ENCODE measurements at places on chromosomes 12 and 14.

DNA sequence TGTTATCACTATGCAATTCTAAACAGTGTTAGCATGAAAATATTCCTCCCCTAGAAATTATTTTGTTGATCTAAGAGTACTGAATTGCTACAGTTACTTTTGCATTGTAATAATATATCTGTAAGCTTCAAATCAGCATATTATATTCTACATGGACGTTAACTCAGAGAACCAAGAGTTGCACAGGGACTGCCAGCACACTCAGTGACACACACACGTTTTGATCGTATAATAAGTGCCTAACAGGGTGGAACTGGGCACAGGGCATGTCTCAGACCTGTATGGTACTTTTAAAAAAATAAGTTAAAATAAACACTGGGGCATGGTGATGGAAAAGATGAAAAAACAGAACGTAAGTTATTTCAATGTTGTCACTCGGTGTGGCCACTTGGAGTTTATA is 451.6 kb downstream of the RGS6 start:
- DNase-seq, result no peak

DNA sequence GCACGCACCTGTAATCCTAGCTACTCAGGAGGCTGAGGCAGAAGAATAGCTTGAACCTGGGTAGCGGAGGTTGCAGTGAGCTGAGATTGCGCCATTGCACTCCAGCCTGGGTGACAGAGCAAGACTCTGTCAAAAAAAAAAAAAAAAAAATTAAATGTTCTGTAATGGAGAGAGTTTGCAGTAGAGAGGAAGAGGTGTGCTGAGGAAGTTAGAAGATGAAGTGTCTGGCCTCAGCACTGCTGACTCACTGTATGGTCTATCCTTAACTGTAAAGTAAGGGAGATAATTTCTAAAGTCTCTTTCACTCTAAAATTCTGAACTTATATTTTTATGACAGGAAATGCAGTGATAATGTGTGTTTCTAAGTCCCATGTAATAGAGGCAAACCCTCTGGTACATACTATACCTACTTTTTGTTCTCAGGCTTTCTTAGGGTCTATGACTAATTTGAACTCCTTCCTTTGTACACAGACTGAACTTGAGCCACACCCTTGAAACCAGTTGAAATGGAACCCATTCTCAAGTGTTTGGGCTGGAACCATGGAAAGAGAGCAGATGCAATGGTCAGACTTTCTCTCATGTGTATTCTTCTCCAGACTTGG is 278.1 kb upstream of the FAR2 start:
- no peak for DNase-seq

DNA sequence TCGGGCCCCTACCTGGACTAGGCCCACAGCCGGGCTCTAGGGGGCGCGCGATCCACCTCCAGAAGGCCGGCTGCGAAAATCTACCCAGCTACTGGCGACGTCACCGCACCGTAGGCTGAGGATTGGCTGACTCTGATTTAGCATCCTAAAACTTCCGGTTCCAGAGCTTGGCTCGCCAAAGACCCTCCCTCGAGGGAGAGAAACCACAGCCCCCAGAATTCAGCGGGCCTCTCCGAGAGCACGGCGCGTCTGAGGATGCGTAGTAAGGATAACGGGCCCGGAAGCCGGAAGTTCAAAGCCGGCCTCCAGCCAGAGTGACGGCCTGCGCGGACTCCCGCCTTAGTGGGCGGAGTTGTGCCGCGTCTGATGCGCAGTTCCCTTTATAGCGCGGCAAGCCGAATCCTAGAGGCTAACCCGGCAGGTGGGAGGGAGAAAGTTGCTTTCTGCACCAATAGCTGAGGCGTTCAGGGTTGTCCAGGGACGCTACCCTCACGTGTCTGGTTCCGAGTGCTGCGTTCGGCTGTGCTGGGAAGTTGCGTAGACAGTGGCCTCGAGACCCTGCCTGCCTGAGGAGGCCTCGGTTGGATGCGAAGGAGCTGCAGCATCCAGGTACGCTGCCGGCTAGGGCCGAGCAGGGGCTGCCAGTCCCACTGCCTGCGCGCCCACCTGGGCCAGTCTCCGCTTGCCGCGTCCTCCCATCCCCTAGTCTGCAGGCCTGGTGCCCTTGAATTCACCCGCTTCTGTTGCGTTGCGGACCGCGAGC is at the start of gene COX14:
Gene COX14, plus strand, starts transcription at position 544 of the 763 bp plus-strand sequence. CDS start 7,808 bp downstream, outside the sequence.
- peak; percentile 99 for DNase-seq

DNA sequence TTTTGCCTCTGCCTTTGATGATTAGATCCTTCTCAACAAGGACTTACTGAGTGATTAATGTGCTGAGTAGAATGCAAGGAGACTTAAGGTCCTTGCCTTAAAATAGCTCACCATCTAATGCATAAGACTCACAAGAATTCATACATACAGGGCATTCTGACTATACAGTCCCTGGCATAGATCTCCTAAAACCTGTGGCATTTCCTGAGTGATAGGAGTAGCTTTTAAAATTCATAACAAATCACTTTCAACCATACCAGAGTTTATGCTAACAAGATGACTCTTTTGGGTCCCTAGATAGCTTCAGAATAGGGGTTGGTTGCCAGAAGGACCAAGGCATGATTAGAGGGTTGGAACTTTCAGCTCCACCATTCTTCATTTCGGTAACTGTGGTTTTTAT is 48.8 kb downstream of the STXBP6 start:
- no peak for DNase-seq

DNA sequence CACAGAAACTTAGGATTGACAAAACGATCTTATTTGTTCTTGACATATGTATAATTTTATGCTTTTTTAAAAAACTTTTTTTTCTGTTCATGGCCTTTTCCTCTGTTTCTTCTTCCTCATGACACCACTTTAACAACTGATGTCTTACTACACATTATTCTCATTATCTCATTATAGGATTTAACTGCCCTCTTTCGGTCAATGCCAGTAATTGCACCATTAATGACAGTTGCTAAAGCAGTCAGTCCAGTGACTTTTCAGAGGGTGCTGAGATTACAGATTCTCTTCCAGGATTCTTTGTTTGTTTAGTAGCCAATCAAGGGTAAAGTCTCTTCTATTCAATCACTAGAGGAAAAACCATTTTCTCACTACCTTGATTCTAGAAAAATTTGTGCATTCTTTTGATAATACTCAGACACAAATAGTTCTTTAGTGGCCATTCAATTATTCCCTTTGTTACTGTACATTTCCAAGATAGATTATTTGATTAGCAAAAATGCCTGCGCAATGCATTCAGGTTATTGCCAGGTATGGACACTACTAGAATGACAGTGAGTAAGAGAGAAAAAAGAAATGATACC is 50.1 kb downstream of the KLRG1 start:
- DNase-seq, result peak; percentile 72

DNA sequence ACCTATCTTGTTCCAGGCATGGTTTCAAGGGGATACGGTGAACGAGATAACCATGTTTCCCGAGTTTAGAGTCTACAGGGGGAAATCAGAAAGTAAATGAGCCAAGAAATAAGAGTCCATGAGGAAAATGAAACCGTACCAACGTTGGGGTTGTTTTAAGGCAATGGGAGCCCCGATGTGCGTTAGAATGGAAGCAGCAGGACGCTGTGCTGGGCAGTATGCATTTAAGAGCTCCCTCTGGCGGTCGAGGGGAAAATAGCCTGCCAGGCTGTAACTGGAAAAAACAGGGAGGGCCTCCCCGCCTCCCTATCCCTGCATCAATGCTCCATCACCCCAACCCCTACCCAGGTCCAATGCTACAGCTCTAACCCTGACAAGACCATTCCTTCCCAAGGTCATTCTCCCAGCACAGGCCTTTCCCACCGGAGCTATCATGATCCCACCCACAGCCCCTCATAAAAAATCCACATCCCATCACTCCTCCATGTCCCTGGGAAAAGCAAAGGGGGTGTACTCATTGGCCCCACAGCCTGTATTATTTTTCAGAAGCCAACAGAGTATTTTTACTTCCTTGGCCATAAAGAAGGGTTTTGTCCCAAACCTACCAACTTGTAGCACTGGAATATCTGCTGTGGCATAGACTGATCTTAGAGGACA is 226.3 kb upstream of the NOS1 start:
- peak; percentile 62 for DNase-seq

DNA sequence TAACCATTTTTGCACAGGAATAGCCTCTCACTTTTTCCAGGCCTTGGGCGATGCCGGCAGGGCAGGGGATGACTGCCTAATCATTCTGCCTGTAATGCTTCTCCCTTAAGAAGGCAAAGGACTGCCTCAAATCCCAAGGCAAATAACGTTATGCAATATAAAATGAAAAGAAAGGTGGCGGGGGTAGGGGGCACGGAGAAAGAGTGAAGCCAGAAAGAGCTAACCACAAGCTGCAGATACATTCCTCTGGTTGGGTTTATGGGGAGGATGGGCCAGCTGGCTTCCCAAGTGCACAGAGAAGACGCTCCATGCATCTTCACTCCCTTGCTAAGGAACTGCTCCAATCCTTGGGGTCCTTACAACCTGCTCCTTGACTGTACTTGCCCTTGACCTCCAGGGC is 229.5 kb downstream of the FOXN3 start:
- no peak for DNase-seq

GRCh38 chr14:50320283-50320682 is 8.2 kb downstream of the DMAC2L start:
- DNase-seq, result peak; percentile 41

GRCh38 chr14:28936601-28937000 is 170.0 kb downstream of the FOXG1 start:
- DNase-seq, result no peak

GRCh38 chr14:88729159-88729558 is 63.6 kb downstream of the EML5 start:
- no peak for DNase-seq

GRCh38 chr12:40770781-40771180 is 78.5 kb downstream of the CNTN1 start:
- no peak for DNase-seq

GRCh38 chr12:7034464-7034863 is 16.2 kb upstream of the LPCAT3 start:
- no peak for DNase-seq

DNA sequence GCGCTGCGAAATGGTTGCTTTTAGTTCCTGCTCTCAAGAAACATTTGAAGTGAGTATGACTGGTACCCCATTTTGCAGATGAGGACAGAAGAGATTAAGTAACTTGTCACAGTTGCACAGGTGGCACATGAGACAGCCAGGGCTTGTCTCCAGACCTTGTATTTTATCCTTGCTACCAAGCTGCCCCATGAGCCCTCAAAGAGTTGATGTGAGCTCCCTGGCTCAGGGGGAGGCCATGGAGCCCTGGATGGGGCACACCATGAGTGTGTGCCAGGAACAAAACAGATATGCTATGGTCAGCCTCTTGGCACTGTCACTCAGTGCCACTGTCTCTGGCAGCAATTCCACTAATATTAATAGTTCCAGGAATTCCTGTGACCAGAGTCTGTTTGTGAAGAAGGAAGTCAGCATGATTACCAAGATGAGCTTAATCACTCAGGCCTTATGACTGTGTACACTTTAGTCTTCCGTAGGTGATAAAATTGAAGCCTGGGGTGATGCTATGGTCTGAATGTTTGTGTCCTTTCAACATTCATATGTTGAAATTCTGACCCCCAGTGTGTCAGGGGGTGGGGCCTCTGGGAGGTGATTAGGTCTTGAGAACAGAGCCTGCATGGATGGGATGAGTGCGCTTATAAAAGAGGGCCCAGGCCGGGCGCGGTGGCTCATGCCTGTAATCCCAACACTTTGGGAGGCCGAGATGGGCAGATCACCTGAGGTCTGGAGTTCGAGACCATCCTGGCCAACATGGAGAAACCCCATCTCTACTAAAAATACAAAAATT is 806.8 kb downstream of the AACS start:
- no peak for DNase-seq

DNA sequence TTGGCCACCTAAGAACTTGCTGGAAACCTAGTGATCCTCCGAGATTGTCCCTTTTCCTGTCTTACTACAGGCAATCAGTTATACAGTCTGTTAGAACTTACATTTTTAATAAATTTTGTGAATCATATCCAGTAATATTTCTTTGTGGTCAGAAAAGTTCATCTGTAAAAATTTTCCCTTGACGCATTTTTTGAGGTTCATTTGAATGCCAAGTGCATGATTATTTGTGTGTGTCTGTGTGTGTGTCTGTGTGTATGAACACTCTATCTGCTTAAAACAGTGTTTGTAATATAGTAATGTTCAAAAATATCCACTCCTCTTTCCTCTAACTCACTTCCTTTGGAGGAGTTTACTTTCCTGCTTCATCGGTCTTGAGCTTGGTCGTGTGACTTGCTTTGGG is 468.7 kb upstream of the FLRT2 start:
- DNase-seq, result no peak

DNA sequence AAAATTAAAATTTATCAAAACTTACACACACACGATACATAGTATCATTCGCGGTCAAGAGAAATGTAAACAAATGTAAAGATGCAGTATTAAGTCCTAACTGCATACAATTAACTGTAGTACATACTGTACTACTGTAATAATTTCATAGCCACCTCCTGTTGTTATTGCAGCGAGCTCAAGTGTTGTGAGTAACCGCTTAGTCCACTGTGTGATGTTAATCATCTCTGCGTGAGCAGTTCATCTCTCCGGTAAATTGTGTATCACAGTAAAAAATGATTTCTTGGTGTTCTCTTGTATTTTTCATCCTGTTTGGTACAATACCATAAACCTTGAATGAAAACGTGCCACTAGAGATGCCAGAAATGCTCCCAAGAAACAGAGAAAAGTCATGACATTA is 6.5 kb downstream of the EPS8 start:
- no peak for DNase-seq

DNA sequence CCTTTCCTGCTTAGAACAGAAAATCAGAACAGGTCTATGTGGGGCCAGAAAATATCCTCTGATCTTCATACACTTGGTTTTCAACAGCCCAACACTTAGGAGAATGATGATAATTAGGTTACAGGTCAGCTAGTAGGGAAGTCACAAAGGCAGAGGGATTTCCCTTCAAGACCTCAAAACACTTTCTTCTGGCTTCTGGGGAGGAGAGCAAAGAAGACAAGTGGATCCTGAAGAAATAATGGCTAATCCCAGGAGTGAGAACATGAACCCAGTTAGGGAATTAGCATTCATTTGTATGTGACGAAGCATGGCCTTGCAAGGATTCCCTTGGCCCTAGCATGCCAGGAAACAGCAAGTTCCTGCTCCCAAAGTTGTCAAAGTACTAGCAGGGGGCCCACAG is 223.3 kb downstream of the BCAT1 start:
- no peak for DNase-seq

- peak; percentile 4 for DNase-seq
Measured at GRCh38 chr14:88426271-88426670, 40.8 kb downstream of the SPATA7 start.

- no peak for DNase-seq
Measured at GRCh38 chr14:60695327-60695726, 28.8 kb downstream of the SIX4 start.

DNA sequence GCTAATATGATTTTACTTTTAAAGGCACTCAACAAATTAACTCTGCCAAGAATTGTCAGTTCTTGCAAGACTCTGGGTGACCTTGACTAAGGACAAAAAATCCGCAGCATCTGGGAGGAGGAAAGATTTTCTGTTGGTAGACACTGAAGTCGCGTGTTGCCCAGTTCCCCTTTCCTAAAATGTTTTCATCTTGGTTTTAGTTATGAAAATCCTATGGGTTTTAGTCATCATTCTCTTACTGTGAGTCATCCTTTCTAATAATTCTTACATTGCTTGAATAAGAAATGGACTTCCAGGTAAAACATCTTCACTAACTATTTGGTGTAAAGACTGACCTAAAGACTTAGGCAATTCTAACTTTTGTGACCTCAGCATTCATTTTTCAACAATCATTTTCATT is 9.1 kb downstream of the GSG1 start:
- no peak for DNase-seq

- no peak for DNase-seq
Measured at GRCh38 chr14:97290977-97291376, 493.8 kb downstream of the VRK1 start.
